Activated CD8-positive, alpha-beta T cell treated with anti-CD3 and anti-CD28 coated beads for 36 hours (primary cell): ENCODE measurements at places on chromosomes 1 and 21. TPM values are rescaled to one million over a fixed set of nuclear protein-coding genes. Genes with fewer than 3 reads are reported as not detected.

The PTPN7 gene
- total RNA-seq = 195 TPM

DNA sequence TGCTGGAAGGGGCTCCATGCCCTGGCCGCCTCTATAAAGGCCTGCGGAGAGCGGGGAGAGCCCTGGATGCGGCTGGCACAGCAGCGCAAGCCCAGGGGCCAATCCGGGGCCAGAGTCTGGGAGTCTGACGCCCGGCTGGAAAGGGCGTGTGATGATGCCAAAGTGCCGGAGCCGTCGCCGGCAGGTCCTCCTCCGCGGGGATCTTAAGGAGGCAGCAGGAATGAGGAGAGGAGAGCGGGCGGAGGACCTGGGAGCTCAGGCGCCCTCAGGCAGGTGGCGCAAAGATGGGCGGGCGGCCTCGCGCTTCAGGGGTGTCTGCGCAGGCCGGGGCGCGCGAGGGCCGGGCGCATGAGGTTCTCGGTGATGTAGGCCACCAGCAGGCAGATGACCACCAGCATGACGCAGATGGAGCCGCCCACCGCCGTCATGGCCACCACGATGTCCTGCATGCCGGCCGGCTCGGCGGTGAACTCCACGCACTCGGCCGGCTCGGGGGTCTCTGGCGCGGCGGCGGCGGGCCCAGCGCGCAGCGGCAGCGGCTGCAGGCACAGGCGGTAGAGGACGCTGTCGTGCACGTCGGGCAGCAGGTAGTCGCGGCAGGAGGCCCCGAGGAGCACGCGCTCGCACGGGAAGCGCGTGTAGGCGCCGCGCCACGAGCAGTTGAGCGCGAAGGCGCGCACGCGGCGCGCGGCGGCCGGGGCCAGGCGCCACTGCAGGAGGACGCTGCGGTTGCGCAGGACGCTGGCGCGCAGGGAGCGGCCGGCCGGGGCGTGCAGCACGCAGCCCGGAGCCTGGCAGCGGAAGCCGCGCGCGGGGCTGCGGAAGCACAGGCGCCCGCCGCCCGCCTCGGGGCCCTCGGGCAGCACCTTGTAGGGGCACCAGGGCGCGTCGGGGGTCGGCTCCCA lies 653 bp downstream of the FNDC10 start:
- peaks cover 11% of the 10 kb centered on the region for H3K4me1 ChIP-seq
- no peaks in the 10 kb centered on the region for H3K36me3 ChIP-seq
- no peak overlapping the region for H3K27ac ChIP-seq
- peak; percentile 49 for DNase-seq
- H3K27me3 ChIP-seq = peaks cover 10% of the 10 kb centered on the region
- H3K4me3 ChIP-seq = peak overlapping the region; percentile 67

The BCAR3 gene
- 0.70 TPM for total RNA-seq

The KRTAP15-1 gene
- not detected for total RNA-seq

The MYOC gene
- not detected for total RNA-seq

GRCh38 chr1:203158960-203159665 lies 16.5 kb downstream of the MYBPH start:
- H3K27ac ChIP-seq = no peak overlapping the region
- no peak for DNase-seq
- no peaks in the 10 kb centered on the region for H3K4me1 ChIP-seq
- no peaks in the 10 kb centered on the region for H3K36me3 ChIP-seq

- peaks cover 6% of the 10 kb centered on the region for H3K4me1 ChIP-seq
- H3K27ac ChIP-seq = no peak overlapping the region
- DNase-seq = no peak
- H3K36me3 ChIP-seq = peaks cover 34% of the 10 kb centered on the region
Measured at GRCh38 chr1:7993593-7994479, 32.3 kb downstream of the ERRFI1 start.

DNA sequence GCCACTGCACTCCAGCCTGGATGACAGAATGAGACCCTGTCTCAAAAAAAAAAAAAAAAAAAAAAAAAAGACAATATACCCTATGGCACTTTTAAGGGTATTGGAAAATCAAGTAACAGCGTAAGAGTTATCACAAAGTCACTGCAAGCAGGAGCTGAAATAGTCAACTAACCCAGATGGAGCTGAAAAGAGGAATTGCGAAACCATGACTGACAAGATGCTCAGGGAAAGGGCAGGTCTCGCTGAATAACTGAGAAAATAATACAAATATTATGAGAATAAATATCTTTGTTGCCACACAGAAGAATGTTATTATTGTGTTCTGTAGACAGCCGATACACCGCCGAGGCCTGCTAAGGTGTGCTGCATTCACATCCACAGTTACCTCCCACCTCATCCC lies 17.8 kb downstream of the HLCS start:
- no peak for DNase-seq
- H3K4me1 ChIP-seq = no peaks in the 10 kb centered on the region
- no peak overlapping the region for H3K27ac ChIP-seq
- no peaks in the 10 kb centered on the region for H3K27me3 ChIP-seq

- H3K4me1 ChIP-seq = no peaks in the 10 kb centered on the region
- H3K36me3 ChIP-seq = no peaks in the 10 kb centered on the region
- H3K4me3 ChIP-seq = no peak overlapping the region
- DNase-seq = no peak
- no peak overlapping the region for H3K27ac ChIP-seq
Measured at GRCh38 chr1:168933141-168933805, 173.2 kb upstream of the ATP1B1 start.
